ENCODE measurements at places on chromosomes 7 and 10.
A peak's percentile ranks its signal among the peaks of the same experiment; 100 is the strongest.

GRCh38 chr10:99368646-99369045 lies 39.5 kb downstream of the CNNM1 start:
- no peak for DNase-seq

- DNase-seq = no peak
Measured at GRCh38 chr10:102648269-102648888, 4.1 kb downstream of the TRIM8 start.

DNA sequence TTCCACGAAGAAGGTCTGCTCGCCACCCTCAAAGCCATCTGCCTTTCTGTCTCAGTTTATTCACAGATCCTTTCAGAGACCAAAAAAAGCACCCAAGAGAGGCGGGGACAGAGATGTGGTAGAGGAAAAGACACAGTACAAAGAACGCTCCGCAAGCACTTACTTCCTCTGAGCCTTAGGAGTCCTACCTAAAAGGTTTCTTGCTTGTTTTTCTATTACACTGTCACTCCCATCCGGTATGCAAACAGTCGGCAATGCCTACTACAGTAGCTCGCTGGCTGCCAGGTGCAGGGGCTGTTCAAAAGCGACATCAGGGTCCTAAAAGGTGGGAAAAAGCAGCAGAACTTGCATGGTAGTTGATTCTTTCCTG lies 816 bp downstream of the TECPR1 start:
- DNase-seq = no peak

- no peak for DNase-seq
Measured at GRCh38 chr10:117457071-117457810, 82.0 kb upstream of the PDZD8 start.

GRCh38 chr10:123496375-123496774 lies 169.8 kb upstream of the GPR26 start:
- peak; percentile 74 for DNase-seq

GRCh38 chr10:65861249-65861648 lies 1064.6 kb upstream of the LRRTM3 start:
- no peak for DNase-seq

DNA sequence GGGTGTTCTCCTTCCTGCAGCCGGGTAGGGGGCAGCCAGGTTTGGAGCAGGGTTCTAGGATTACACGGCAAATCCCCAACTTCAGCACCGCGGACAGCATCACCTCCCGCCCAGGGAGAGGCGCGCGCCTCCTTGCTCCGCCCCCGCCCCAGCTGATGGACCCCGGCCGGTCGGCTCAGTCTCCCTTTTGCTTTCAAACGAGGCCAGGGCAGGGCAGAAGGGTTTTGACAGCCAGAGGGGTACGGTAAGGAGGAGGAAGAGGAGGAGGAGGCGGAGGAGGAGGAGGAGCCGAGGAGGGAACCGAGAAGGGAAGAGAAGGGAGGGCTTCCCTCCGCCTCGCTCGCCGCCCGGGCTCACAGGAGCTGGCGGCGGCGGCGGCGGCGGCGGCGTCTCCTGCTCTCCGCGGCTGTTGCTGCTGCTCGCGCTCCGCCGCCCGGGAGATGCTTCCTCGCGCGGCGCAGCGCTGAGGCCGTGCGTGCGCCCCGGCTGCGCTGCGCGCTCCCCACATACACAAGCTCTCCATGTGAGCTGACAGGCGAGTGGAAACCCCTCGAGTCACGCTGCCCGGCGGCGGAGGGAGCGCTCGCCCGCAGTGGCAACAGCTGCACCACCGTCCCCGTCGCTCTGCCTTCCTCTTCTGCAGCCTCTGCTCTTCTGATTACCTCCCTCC lies 615 bp upstream of the CNTNAP2 start:
- DNase-seq = peak; percentile 91

DNA sequence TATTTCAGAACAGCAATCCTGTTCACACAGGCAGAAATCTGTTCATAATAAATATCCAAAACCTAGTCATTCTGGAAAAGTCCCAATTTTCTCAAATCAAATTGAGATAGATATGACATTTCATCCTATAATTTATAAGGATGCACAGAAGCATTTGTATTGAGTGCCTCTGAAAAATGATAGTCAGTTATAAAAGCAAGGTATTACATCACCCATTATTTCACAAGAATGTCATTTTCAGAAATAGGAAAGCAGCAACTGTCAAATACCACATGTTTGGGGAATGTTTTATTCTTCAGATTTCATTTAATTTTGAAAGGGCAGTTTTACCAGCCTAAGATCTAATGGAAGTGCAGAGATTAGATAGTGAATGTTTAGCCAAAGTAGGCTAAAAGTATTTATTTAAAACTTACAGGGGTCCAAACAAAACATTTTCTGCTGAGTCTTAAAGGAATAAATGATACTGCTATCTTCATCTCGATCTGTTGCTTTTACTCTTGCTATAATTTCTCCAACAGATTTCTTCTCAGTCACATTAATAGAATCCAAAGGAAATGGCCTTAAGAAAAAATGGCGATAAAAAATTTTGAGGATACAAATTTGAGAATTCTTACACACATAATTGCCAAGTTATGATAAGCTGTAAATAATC lies 185.8 kb downstream of the HGF start:
- no peak for DNase-seq

- no peak for DNase-seq
Measured at GRCh38 chr7:13540429-13540828, 449.0 kb downstream of the ETV1 start.

GRCh38 chr10:4693967-4694366 lies 132.0 kb upstream of the AKR1E2 start:
- DNase-seq = no peak

DNA sequence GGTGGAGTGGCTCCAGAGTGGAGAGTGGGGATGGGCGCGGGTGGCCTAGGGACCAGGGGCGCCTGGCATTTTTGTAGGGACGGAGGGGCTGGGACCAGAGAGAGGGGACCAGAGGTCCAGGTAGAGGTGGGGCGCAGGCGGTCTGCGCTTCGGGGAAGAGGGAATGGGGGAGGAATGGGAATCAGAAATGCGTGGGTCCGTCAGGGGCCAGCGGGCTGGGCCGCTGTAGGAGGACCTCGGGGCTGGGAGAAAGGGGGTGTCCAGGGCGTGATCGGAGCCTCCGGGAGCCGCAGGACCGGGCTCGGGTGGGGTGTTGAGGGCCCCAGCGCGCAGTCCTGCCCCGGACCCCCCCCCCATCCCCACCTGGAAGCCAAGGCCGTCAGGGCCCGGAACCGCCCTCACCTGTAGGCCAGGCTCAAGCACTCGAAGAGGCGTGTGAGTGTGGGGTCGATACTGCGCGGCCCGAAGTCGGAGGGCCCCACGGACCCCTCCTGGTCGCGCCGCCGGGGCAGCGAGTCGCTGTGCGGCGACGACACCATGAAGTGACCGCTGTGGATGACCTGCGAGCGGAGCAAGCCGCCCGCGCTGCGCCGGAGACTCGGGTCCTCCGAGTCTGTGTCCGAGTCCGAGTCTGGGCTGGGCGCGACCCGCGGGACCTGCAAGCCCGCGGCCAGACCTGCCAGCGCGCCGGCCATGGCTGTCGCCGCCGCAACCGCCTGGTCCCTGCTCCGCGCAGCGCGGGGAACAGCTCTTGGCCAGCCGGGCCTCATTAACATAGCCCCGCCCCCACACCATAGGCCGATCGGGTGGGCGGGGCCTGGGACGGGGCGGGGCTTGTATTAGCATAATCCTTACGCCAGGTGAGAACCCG lies at the start of gene MLXIPL:
Gene MLXIPL (minus strand): TSS at position 725 of the 871 bp plus-strand sequence. CDS start 30 bp downstream, at position 695.
- peak; percentile 76 for DNase-seq

DNA sequence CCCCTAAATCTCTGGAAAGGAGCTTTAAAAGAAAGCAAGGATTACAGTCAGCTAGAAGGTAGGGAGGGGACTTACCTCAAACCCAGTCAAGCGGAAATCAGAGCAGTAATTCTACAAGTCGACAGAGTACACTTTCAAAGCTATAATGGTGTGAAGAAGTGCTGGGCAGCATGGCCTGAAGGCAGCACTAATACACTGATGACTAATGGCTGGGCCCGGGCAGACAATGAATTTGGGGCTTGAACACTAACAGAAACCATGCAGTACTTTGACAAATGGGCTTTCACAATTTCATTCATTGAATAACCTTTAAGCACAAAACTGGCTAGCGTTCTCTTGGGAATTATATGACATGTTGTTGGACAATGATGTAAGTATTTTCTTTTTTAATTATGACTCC lies 4.7 kb downstream of the GLI3 start:
- DNase-seq = no peak

DNA sequence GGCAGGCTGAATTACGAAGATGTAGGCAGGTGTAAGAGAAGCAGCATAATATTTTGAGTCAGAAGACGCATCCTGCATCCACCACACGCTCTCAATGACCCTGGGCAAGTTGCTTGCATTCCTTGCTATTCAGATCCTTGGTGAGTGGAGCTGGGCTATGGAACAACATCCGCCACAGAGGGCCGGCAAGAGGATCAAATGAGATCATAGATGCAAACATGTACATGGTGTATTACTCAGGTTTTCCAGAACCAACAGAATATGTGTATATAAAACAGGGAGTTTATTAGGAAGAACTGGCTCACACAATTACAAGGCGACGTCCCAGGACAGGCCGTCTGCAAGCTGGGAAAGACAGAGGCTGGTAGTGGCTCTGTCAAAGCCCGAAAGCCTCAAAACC lies 51.5 kb downstream of the ADAM12 start:
- DNase-seq = no peak

GRCh38 chr7:155486783-155487508 lies 29.0 kb downstream of the EN2 start:
- DNase-seq = no peak

DNA sequence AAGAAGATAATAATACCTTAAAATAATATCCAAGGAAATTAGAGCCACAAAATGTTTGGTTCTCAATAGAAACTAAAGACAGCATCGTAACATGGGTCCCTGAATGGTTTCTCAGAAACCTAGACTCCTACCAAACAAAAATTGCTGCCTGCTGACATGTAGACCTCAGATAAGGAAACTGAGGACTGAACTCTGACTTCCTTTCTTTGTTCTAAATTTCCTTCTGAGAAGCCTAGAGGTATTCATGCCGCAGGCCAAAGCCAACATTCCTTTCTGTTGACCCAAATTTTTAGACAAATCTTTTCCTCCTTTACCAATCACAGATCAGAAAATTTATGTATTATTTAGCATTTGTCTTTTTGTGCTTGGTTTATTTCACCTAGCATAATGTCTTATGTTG lies 816.7 kb upstream of the PHF14 start:
- DNase-seq = no peak

GRCh38 chr7:730501-731439 lies 3.7 kb upstream of the PRKAR1B start:
- DNase-seq = no peak

DNA sequence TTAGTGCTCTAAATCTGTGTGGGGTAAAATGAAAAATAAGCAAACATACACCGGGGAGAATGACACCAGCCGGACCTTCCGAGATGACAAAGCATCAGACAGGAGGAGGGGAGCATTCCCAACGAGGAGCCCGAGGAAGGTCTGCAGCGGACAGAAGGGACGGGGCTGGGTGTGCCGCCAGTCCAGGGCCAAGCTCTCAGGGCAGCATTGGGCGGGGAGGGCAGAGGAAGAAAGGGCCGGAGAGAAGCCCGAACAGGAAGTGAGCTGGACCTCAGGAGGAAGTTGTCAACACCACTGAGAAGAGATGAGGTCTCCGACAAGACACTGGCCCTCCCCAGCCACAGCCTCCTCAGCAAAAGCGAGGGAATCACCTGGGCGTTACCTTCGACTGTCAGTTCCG lies 182.6 kb upstream of the RNF32 start:
- no peak for DNase-seq

- peak; percentile 78 for DNase-seq
Measured at GRCh38 chr10:22316286-22317075, at the start of gene COMMD3. TSS of gene COMMD3 (plus strand) at chr10:22316388. CDS start at chr10:22316418, 30 bp downstream.

DNA sequence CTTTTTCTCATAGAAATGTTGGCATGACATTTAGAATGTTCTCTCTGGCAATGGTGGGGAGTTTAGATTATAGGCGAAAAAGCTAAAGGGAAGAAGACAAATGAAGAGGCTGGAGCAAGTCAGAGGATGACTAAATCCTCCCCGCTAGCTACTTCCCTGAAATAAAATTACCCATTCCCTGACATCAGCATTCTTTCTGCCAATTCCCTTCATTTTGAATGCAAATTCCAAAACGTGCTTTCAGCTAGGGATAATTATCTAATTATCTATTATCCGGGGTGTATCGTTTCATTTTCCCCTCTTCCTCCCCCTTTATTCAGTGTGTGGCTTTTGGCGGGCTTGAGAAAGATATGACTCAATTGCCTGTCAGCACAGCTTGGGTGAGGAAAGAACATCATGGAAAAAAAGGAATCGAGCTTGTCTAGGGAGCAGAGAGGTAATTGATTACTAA lies 672.3 kb downstream of the TNS3 start:
- DNase-seq = no peak

GRCh38 chr7:44673324-44673723 lies 66.9 kb downstream of the OGDH start:
- DNase-seq = no peak

- DNase-seq = no peak
Measured at GRCh38 chr10:44976352-44977198, 2.0 kb downstream of the DEPP1 start.

DNA sequence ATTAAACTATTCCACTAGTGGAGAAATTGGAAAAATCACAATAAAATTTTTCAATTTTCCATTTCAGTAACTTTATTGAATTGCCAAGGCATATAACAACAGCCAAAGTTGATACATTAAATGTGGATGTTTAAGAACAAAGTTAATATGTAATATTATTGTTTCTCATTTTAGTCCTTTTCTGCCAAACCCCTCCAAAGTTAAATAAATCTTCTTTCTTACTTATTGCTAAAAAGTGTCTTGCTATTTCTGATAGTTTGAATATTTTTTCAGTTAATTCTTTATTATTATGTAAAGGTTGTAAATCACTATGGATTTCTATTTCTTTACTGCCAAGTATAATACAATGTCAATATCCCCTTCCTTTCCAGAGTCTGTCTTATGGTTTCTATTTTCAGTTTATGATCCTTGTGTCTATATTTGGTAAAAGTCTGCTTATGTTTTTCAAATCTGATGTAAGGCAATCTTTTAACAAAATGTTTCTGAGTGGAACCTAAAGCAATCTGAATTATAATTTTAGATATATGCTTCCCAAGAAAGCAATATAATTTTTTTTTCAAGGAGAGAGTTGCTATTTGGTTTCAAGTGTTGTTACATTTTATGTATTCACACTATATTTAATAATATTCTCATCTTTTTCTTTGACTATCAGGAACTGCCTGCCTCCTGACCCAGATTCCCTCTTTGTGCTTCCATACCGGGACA lies 80.3 kb upstream of the RHOBTB1 start:
- no peak for DNase-seq

DNA sequence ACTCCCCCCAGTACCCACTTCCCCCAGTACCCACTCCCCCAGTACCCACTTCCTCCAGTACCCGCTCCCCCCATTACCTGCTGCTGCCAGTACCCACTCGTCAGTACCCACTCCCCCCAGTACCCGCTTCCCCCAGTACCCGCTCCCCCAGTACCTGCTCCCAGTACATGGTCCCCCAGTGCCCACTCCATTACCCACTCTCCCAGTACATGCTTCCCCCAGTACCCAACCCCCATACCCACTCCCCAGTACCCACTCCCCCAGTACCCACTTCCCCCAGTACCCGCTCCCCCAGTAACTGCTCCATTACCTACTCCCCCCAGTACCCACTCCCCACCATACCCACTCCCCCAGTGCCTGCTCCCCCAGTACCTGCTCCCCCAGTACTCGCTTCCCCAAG lies 550.6 kb downstream of the DNAJB6 start:
- DNase-seq = no peak
